ENCODE measurements at places on chromosomes 1 and 21. TPM values are rescaled to one million over a fixed set of nuclear protein-coding genes. Genes with fewer than 3 reads are reported as not detected.

GRCh38 chr1:110535985-110536384 lies 17.0 kb upstream of the KCNA10 start:
- DNase-seq, result no peak

DNA sequence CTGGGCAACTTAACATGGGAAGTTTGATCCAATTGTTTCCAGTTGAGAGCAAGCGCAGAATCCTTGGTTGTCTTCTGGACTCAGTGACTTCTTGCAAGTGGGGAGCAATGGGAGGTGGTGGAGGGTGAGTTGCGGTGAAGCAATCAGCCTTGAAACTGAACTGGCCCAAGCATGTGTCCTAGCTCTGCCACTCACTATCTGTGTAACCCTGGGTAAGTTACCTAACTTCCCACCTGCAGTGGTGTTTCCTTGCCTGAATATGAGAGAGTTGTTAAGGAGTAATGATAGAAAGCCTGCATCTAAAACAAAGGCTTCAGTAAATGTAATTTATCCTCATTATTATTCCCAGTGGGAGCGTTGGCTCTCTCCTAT lies 132.5 kb upstream of the NFIA start:
- DNase-seq, result no peak

DNA sequence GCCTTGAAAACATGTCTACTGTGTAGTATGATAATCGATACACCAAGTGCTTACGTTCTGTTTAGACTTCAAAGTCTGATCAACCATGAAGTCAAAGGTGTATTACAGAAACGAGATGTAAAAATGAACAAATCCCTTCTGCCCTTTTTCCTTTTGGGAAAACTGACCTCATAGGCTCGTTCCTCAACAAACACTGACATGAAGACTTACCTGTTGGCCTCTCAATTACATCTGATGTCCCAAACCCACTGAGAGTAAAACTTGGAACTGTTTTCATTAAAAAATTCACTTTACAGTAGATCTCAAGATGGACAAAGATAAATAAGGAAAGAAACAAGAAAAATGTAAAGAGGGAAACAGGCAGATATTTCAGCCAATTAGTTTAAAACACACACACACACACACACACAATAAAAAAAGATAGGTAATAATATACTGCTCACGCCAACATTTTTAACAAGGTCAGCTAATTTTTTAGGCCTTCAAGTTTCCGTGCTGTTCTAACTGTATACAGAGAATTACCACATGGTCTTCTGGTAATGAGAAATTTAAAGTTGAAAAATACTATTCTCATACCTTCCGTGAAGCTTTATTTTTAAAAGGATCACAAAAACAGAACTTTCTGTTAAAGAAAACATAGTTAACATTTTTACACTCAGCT lies 2.1 kb downstream of the HMGN1 start:
- DNase-seq, result no peak

GRCh38 chr1:65694126-65694525 lies 98.6 kb upstream of the PDE4B start:
- no peak for DNase-seq

DNA sequence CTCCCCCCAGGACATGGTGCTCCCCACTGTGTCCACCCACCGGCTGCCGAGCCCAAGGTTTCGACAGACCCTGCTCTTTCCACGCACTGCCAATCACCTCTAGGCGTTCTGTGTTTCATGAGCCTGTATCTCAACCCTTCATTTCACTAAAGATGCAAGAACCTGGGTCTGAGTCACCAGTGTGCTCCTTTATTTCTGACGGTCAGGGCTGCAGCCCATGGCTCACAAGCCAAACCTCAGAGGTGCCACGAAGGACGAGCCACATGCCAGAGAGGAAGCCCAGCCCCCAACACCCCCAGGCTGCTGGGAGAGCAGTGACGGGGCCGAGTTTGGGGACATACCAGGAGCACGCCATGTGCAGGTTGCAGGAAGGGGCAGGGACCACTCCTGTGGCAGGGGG lies 79.2 kb upstream of the ARHGEF16 start:
- DNase-seq, result no peak

Gene WDR3
- 18.5 TPM for total RNA-seq

Gene PEX10
- 18.1 TPM for total RNA-seq
